EH (cell line): ENCODE measurements at places on chromosomes 12 and 14.

DNA sequence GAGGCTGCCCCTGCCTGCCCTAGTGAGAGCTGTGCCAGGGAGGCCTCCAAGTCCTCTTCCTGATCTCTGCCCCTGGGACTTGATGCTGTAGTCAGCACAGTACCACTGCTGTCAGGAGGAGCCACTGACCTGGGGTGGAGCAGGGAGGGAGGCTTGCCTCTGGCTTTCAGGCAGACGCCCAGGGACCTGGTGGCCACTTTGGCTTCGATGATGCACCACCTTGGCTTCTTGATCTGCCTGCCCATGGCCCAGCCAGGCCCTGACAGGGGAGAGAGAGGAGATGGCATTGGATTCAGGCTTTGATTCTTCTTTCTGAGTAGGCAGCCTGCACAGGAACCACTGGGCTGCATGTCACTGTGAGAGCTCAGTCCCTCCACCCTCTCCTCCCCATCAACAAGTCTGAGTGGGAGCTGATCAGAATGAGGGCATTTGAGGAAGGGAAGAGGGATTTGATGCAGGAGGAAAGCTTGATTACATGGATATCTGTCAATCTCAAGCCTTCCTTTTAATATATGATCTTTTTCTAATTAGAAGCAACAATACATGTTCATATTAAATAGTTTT lies 24.7 kb downstream of the TMEM63C start:
- DNase-seq, result no peak

GRCh38 chr12:39946361-39947280 lies 159.3 kb downstream of the SLC2A13 start:
- no peak for DNase-seq

- no peak for DNase-seq
Measured at GRCh38 chr12:97342130-97342529, 120.5 kb upstream of the RMST start.

DNA sequence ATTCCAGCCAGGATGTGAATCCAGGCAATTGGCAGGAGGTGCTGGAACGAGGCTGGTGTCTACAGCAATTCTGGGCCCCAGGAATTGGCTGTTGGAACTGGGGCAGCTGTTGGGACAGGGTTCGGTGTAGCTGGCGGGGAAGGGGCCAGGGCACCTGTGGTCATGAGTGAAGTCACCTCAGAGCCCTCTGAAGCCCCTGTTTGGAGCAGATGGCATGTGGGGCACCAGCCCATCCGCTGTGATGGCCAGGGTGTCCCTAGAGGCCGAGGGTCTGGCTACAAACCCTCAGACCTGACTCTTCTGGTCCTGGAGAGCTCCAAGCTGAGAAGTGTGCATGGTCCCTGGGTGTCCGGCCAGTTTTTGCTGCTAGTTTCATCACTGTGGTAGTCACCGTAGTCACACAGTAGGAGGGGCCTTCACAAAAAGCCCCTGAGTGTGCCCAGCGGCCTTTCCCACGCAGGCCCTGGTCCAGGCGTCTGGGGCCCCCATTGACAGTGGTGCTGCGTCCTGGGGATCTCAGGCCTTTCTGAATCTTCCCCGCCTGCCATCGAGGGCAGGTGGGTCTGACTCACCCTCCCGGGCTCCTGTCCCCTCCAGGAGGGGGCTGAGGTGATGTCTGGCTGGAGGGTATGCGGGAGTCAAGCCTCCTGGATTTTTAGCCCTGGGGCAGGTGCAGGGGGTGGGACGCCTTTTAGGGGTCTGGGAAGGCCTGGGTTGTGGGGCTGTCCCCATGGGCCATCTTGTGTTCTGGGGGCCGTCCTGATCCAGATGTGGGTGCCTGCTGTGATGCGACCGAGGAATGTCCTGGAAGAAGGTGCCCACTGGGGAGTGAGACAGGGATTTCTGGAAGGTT lies 368.0 kb downstream of the TMEM121 start:
- DNase-seq, result no peak

- peak; percentile 58 for DNase-seq
Measured at GRCh38 chr14:50844391-50844790, 13.4 kb upstream of the NIN start.

DNA sequence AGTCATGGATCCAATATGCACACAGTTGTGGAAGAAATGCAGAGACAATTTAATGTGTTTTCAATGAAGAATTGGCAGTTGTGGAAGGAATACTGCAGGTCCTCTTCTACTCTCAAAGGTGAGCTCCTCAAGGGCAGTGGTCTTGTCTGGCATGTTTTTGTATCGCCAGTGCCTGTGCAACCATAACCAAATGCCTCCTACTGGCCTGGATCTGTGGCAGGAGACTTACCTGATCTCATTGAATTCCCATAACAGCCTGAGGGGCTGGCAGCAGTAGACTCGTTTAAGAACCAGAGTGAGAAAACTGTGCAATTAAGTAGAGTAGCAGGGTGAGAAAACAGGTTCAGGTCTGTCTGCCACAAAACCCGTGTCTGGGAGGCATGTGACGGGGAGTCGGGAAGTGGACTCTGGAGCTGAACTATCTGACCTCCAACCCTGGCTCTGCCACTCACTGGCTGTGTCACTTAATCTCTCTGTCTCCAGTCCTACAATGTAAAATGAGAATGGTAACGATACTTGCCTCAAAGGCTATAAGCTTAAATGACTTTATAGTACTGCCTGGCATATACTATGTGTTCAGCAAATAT lies 268.2 kb upstream of the SSTR1 start:
- DNase-seq, result no peak

GRCh38 chr12:14399871-14400270 lies 34.4 kb downstream of the ATF7IP start:
- DNase-seq, result peak; percentile 76

DNA sequence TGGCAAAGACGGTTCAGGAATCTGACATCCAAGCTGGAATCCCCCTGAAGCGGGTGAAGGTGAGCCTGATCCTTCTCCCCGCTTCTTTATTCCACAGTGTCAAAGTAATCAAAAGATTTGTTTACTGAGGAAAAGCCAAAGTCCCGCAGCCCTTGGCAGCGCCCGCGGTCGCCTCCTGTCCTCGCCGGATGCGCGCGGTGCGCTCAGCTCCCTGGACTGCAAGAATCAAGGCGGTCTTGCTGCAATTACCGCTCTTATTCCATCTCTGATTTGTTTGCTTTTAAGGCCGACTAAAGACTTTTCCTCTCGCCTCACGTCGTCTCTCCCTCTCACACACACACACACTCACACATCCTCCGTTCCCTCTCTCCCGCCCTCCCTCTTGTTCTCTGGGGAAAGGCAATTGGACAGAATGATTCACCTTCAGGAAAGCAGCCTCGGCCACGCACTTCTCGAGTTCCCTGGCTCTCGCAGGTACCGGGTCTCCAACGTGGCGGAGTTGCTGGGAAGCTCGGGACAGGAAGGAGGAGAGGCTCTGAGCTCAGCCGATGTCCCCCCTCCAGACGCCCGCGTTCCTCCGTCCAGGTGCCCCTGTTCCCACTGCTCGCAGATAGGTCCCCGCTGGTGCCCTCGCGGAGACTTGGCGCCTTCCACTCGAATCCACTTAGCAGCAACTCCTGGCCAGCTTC lies 68.6 kb upstream of the USP15 start:
- DNase-seq, result peak; percentile 39

DNA sequence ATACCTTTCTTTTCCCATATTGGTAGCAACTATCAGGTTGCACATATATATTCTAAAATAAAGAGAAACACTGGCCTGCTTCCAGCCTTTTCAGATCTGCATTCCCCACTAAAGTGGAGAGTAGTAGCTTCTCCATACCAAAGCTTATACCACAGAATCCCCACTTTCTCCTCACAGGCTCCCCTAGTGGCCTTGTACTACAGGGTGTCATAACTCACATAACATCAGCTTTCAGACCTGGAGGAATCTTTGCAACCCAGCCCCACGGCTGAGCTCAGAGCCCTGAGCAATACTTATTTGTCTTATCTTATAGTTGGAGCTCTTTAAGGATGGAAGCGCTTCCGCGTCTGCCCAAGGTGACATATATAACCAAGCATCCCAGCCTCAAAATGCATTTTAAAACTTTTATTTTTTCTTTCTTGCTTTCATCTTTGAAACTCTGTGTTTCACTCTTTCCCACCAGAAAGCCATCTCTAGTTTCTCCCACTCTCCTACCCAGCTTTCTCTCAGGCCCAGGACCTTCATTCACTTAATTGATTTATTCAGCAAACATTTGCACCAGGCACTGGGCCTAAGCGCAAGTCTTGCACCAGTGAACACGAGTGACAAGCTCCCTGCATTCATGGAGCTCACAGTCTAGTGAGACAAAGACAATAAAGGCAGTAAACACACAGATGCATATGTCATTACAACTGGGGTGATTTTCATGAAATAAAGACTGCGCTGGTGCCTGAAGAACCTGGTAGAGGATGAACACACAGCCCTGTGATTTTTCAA lies 254.7 kb downstream of the IPO8 start:
- peak; percentile 8 for DNase-seq

GRCh38 chr14:70144046-70144445 lies 44.7 kb downstream of the SLC8A3 start:
- no peak for DNase-seq

DNA sequence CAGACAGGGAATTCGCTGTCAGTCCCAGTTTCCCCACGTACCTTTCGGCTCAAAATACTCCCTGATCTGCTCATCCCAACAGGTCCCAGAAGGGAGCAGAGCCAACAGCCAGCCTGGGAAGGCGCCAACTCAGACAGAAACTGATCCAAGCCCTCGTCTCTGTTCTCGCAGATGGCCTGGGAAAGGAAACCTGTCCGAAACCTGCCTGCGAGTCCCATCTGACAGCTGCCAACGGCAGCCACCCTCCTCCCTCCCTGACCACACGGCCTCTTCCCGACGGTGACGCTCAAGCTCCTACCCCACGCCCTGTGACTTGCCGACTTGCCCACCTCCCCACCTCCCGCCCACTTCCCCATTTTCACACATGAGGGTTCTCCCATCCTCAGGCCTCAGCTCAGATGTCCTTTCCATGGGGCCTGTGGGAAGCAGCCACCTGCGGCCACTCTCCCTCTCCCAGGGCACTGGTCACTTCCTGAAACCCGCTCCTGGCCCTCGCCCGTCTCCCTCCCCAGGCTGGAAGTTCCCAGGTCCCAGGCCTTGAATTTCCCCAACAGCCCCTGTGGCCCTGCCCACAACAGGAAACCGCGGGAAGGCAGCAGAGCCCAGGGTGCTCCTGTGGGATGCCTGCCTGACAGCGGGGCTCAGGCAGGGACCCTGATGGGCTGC lies 60.9 kb upstream of the FBRSL1 start:
- no peak for DNase-seq

GRCh38 chr12:68389305-68389704 lies 57.1 kb upstream of the MDM1 start:
- no peak for DNase-seq

- no peak for DNase-seq
Measured at GRCh38 chr14:101627915-101628262, 66.6 kb downstream of the DIO3 start.

- DNase-seq, result peak; percentile 60
Measured at GRCh38 chr12:118136559-118137003, 657 bp downstream of the PEBP1 start.

DNA sequence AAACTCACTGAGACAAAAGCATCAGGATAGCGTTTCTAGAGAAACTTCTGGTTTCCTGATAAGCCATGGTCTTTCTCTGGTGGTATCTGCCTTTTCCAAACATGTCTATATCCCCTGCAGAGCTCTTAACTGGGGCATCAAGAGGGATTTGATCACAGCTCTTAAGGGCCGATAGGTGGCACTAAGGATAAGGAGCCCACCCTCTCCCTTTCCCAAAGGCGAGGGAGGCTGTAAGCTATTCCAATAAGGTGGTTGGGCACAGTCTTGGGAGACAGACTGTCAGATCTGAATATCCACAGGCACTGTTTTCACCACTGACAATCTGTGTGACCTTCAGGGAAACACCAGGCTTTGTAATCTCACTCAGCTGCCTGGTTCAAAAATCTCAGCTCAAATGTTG lies 206.0 kb downstream of the ADGRD1 start:
- DNase-seq, result no peak

DNA sequence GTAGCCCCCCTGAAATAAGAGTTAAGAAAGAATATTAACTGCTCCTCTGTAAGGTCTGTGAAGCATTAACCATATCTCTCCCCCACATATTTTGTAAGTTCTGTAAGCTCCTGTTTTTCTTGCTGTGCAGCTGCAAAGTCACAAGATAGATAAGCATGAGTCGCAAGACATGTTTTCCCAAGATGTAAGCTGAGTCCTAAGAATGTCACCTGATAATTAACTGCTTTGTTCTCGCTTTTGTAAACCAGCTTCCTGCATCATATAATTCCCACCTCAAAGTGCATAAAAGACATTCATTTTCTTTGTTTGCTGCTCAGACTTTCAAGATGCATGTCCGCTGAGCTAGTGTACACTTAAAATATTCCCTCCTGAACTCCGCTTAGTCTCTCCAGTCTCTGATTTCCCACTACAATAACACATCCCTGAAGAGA lies 27.0 kb upstream of the PHC1 start:
- no peak for DNase-seq

DNA sequence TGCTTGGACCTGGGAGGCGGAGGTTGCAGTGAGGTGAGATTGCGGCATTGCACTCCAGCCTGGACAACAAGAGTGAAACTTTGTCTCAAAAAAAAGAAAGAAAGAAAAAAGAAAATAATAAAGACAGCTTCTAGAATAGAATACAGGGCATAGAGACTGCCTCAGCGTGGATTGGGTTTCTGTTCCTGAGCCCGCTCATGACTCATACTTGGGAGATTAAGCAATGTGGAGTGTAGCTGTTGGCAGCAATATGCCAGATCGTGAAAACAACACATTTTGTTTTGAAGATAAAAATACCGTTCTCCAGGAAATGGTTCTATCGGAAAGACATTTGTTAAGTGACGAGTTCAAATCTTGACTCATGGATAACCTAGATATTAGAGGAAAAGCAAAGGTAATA lies 67.2 kb downstream of the GLT1D1 start:
- no peak for DNase-seq

DNA sequence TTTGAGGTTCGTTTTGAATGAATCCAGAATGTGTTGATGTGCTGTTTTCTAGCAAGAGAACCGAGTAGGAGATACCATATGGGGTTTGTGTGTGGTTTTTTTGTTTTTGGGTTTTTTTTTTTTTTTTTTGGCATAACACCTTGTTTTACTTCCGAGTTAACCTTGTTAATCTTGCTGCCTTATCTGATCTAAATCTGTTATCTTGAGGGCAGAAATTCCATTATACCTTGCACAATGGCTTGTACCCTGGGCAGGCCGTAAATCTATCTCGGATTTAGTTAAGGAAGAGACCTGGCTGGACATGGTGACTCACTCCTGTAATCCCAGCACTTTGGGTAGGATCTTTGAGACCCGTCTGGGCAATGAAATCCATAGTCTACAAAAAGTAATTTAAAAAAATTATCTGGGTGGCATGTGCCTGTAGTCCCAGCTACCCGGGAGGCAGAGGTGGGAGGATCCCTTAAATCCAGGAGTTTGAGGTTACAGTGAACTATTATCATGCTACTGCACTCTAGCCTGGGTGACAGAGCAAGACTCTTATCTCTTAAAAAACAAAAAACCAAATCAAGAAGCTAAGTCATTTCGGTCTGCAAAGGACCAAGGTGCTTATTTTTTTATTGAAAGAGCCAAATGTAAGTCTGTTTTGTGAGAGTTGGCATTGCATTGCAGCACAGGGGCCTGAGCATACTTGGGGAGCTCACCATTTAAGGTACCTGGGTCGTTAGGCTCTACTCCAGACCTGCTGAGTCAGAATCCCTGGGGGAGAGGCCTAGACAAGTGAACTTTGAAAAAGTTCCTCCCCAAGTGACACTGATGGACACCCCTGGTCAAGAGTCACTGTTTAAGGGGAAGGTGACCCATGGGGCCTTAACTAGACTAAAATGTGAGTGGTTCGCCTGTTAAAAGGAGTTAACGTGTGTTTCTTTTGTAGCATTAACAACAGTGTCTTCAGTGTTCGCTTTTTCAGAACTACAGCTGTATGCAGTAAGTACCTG lies 6.7 kb downstream of the DLST start:
- DNase-seq, result peak; percentile 57
